Activated T-helper 1 cell treated with anti-CD3 and anti-CD28 coated beads, Interleukin-2, amount 50 U/mL, for 16 hours (primary cell): ENCODE measurements at places on chromosomes 5 and 9.

DNA sequence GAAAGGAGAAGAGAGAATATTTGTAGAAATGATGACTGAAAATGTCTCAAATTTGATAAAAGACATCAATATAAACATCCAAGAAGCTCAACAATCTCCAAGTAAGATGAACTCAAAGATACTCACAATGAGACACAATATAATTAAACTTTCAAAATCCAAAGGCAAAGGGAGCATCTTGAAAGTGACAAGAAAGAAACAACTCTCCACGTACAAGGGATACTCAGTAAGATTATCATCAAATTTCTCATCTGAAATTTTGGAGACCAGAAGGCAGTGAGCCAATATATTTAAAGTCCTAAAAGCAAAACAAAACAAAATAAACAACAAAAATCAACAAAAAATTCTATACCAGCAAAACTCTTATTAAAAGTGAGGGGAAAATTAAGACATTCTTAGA lies 428.7 kb downstream of the NFIB start:
- no peak for DNase-seq

GRCh38 chr5:95554331-95554646 lies 488 bp downstream of the SKIC3 start:
- no peak for DNase-seq

GRCh38 chr9:107925749-107926297 lies 436.3 kb upstream of the KLF4 start:
- DNase-seq: no peak

- DNase-seq: no peak
Observed at GRCh38 chr5:38420691-38421390, 135.6 kb downstream of the LIFR start.

DNA sequence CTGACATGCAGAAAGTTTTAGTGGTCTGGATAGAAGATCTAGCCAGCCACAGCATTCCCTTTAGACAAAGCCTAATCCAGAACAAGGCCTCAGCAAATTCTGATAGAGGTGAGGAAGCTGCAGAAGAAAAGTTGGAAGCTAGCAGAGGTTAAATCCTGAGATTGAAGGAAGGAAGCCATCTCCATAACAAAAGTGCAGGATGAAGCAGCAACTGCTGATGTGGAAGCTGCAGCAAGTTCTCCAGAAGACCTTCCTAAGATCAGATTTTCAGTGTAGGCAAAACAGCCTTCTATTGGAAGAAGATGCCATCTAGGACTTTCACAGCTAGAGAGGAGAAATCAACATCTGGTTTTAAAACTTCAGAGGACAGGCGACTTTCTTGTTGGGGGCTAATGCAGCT lies 77.5 kb downstream of the TRIO start:
- no peak for DNase-seq
